Activated naive CD4-positive, alpha-beta T cell treated with anti-CD3 and anti-CD28 coated beads, Interleukin-2, amount 10 ng/mL, durations not matched to agents 7 days and 5 days (primary cell): ENCODE measurements at places on chromosomes 3 and 15.

- DNase-seq, result peak; percentile 64
Measured at GRCh38 chr3:134803051-134803505, 8.0 kb downstream of the EPHB1 start.

DNA sequence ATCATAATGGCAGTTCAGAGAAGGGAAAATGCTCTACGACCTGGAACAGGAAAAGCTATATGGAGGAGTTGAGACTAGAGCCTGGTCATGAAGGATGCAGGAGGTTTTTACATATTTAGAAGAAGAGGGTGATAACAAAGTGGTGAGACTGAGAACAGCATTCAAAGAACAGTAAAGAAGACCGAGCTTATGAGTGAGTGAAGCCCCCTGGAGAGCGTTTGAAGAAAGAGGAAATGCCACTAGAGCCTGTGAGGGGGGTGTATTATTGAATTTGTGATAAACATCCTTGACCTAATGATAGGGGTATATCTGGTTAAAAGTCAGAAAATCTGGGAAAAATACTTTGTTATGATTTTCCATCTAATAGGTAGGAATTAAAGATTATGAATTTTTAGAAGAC, 4.2 kb downstream of the PARP9 start:
- no peak for DNase-seq

DNA sequence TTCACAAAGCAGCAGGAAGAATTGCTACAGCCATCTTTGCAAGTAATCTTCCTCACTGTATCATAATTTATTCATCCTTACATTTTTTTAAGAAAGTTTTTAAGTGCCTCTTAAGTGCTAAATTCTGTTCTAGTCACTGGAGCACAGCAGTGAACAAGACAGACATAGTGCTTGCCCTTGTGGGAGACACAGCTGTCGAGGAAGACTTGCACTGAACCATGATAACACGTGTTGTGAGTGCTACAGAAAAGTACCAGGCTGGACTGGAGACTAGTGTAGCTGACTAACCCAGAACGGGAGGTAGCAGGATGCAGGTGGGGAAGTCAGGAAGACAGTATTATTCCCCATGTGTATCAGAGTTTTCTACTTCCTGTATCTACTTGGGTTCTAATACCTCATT, 300.6 kb downstream of the TBL1XR1 start:
- no peak for DNase-seq

- DNase-seq, result no peak
Measured at GRCh38 chr3:188754267-188754666, 417.5 kb upstream of the TPRG1 start.

DNA sequence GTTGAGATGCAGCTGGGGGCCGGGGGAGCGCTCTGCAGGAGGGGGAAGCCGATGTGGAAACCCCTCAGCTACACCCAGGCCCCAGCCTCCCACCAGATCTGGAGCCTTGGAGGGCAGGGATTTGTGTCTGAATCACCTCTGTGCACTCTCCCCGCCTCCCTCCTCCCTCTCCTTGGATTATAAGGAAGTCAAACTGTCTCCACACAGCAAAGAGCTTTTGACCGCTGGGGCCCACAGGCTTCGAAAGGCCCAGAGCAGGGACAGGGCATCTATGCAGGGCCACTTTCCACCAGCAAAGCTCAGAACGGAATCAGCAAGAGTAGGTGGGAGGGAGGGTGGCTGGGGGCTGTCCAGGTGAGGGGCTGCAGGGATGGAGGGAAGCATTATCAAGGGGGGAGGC, 68.9 kb downstream of the IQSEC1 start:
- DNase-seq, result no peak

GRCh38 chr15:59751552-59752413, 62.7 kb upstream of the BNIP2 start:
- no peak for DNase-seq
